ENCODE measurements at places on chromosomes 11 and 22.

DNA sequence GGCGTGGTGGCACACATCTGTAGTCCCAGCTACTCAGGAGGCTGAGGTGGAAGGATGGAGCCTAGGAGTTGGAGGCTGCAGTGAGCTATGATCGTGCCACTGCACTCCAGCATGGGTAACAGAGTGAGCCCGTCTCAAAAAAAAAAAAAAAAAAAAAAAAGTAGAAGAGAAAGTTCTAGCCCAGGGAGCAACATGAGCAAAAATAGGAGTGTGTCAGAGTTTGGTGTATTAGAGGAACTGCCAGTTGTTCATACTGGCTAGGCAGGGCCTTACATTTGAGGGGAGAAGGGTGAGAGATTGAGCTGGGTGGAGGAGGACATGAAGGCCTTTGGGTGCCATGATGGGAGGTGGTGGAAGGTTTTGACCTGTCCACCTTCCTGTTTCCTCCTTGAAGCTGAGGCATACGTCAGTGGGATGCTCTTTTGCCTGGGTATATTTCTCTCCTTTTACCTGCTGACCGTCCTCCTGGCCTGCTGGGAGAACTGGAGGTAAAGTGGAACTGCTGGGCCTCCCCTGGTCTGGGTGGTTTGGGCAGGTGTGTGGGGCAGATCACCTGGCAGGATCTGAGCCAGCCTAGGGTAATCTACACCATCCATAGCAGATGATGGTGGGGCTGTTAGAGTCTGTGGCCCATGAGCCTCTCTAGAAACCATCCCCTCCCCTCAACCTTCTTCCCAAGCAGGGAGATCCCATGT is 7.3 kb downstream of the SIDT2 start:
- no peak overlapping the region for H3K4me3 ChIP-seq
- no peaks in the 10 kb centered on the region for H3K27me3 ChIP-seq
- DNase-seq, result no peak

DNA sequence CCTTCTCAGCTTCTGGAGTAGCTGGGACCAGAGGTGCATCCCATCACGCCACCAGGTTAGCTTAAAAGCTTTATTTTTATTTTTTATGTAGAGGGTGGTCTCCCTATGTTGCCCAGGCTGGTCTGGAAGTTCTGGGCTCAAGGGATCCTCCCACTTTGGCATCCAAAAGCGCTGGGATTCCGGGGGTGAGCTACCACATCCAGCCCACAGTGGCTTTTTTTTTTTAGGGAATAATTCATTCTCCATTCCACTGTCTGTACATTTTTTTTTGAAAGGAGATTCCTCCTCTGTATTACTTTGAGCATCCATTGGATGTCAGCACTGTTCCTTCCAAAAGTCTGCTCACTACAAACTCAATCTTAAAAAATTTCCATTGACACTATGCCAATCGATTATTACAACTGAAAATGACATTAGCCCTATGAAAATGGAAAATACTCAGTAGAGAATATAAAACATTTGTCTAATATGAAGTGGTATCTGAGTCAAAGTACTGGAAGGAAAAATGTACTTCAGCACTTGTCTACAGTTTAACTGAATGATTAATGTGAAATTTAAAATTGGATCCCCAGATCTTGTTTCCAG is 1.3 kb upstream of the LPXN start:
- H3K36me3 ChIP-seq, result peaks cover 6% of the 10 kb centered on the region
- no peaks in the 10 kb centered on the region for H3K27me3 ChIP-seq
- peak overlapping the region; percentile 98 for H3K4me3 ChIP-seq
- H3K27ac ChIP-seq, result peak overlapping the region; percentile 87

DNA sequence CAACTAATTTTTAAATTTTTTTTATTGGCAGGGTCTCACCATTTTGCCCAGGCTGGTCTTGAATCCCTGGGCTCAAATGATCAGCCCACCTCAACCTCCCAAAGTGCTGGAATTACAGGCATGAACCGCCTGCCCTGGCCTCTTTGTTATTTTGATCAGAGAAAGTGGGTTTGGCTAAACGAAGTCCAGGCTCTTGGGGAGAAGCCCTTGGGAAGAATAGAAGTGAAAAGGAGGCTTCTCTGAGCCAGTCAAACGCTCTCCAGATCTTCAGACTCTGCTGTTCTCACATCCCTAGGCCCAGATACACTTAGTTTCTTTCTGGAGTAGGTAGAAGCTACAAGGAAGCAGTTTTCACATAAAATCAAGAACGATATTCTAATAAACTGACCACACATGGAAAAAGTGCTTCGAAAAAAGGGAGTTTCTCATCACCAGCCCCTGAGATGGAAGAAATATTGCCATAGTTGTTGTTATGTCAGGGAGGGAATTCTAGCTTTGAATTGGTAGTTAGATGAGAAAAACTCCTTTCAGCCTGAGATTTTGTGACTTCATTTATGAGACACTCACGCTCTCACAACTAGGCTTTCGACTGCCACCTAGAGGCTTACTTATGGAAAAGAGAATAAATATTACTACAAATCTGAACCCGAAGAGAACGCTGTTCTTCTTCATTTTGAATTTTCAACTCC is 41.7 kb upstream of the AQP11 start:
- H3K4me1 ChIP-seq, result peaks cover 2% of the 10 kb centered on the region
- peak overlapping the region; percentile 96 for H3K27ac ChIP-seq
- peak; percentile 80 for DNase-seq
- no peaks in the 10 kb centered on the region for H3K27me3 ChIP-seq
- peak overlapping the region; percentile 43 for H3K4me3 ChIP-seq

DNA sequence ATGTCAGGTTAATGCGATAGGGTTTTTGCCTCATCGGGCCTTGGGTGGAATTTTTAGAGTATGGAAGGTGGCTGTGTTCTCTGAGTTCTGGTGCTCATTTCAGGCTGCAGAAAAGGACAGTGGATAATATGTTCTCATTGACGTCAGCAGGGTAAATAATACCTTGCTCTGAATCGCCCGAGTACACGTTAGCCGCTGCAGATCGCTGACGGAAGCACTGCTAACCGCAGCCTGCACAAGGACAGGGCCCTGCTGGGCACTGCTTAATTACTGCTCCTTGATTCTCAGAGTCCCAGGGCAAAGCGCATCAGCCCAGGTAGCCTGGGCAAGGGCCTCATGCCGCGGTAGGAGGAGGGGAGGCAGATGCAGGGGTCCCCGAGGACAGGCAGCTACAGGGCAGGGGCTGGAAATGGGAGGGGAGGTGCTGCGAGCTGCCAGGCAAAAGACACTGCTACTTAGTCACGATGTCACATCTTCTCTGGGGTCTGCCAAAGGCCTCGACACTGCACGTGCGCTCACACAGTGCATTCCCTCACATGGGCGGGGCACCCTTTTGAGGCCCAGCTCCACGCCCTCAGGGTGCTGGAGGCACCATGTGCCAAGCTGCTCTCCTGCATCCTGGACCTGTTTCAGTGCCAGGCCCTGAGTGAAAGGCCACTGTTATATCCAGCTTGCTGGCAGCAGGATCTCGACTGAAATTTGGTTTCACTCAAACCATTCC is 35.2 kb downstream of the PPP2R1B start:
- H3K4me1 ChIP-seq, result no peaks in the 10 kb centered on the region
- no peaks in the 10 kb centered on the region for H3K27me3 ChIP-seq
- no peak overlapping the region for H3K27ac ChIP-seq

DNA sequence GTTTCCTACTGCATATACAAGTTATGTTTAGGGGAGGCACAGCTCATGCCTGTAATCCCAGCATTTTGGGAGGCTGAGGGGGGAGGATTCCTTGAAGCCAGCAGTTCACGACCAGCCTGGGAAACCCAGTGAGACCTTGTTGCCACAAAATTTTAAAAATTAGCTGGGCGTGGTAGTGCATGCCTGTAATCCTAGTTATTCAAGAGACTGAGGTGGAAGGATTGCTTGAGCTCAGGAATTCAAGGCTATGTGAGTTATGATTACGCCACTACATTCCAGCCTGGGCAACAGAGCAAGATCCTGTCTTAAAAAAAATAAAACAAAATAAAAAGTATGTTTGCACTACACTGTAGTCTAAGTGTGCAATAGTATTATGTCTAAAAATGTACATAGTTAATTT is 108.8 kb upstream of the TEAD1 start:
- H3K36me3 ChIP-seq, result no peaks in the 10 kb centered on the region
- DNase-seq, result no peak
- H3K4me1 ChIP-seq, result no peaks in the 10 kb centered on the region
- no peak overlapping the region for H3K27ac ChIP-seq
- H3K27me3 ChIP-seq, result no peaks in the 10 kb centered on the region
- H3K4me3 ChIP-seq, result no peak overlapping the region

GRCh38 chr22:41648432-41648831 is 27.3 kb downstream of the XRCC6 start:
- H3K4me3 ChIP-seq, result no peak overlapping the region
- peaks cover 68% of the 10 kb centered on the region for H3K36me3 ChIP-seq
- H3K27me3 ChIP-seq, result no peaks in the 10 kb centered on the region
- DNase-seq, result no peak

DNA sequence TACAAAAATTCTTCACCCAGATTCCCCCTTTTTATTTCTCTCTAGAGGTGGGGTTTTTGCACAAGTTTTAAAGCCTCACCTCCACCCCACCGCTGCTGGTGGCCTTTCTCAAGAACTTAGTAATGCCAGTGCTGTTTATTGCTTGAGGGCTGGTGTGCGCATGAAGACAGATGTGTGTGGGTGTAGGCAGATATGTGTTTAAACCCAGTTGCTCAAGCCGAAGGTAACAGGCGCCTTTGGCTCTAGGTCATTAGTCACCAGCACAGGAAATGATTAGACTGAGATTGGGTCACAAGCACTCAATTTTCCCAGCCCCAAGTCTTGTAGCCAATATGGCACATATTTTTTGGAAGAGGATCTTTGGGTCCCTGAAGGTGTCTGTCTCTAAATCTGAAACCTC is 2.7 kb upstream of the CLMP start:
- H3K36me3 ChIP-seq, result peaks cover 2% of the 10 kb centered on the region
- peak overlapping the region; percentile 36 for H3K4me3 ChIP-seq
- no peak for DNase-seq
- peaks cover 21% of the 10 kb centered on the region for H3K4me1 ChIP-seq
- no peak overlapping the region for H3K27ac ChIP-seq
- H3K27me3 ChIP-seq, result no peaks in the 10 kb centered on the region

DNA sequence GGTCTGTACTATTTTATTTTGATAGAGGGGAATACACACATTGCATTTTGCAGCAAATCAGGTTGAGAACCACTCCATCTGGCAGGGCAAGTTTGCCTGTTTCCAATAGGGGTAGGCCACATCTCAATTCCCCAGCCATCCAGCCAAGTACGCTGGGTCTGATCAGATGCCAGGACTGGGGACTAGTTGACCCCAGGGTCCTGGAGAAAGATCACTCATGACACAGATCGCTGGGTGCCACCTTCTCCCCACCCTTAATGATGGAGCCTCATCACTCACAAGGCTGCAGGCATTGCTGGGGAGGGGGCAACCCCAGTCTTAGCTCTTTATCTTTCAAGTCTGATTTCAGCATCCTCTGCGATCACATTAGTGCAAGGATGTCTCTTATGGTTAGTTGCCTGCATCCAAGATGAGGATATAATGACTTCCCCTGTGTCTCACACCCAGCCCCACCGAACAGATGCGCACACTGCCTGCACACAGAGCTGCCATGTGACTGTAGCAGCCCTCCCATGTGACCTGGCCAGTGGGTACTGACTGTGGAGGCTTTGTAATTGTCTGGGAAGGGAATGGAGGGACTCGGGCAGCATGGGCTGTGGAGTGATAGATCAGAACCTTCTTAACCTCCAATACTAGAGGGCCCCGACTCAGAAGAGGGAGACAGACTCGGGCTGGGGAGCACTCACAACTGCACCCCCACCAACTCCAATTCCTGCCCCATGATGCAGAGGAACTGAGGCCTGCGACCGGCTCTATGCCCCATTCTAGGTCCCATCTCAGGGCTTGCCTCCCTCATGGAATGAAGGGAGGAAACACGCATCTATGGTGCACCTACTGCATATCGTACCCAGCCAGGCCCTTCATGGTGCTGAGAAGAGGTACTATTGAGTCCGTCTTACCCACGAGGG is 155.8 kb downstream of the DSCAML1 start:
- H3K36me3 ChIP-seq, result no peaks in the 10 kb centered on the region
- H3K4me1 ChIP-seq, result no peaks in the 10 kb centered on the region
- no peaks in the 10 kb centered on the region for H3K27me3 ChIP-seq
- DNase-seq, result no peak
- H3K4me3 ChIP-seq, result no peak overlapping the region
- no peak overlapping the region for H3K27ac ChIP-seq

- H3K4me3 ChIP-seq, result no peak overlapping the region
- no peak for DNase-seq
- H3K36me3 ChIP-seq, result peaks cover 6% of the 10 kb centered on the region
Observed at GRCh38 chr22:49328118-49328475, 499.6 kb downstream of the BRD1 start.

- DNase-seq, result no peak
- H3K27ac ChIP-seq, result no peak overlapping the region
- H3K4me1 ChIP-seq, result no peaks in the 10 kb centered on the region
- H3K36me3 ChIP-seq, result no peaks in the 10 kb centered on the region
- no peak overlapping the region for H3K4me3 ChIP-seq
Observed at GRCh38 chr11:62012832-62013461, 45.5 kb upstream of the FTH1 start.

DNA sequence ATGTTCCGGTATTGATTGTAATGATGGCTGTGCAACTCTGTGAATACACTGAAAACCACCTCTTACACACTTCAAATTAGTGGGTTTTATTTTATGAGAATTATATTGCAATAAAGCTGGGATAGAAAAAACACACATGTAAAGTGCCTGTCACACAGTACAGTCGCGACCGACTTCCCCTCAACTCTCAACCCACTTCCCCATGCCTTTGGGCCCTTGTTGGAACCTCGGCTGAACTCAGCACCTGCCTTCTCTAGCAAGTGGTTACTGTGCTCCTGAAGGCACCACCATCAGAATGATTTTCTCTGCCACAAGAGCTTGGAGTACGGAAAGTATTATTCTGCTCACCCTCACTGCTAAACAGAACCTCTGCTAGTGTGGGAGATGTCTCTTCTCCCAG is 13.5 kb downstream of the KCNJ1 start:
- no peaks in the 10 kb centered on the region for H3K27me3 ChIP-seq
- no peak overlapping the region for H3K27ac ChIP-seq
- no peaks in the 10 kb centered on the region for H3K36me3 ChIP-seq

DNA sequence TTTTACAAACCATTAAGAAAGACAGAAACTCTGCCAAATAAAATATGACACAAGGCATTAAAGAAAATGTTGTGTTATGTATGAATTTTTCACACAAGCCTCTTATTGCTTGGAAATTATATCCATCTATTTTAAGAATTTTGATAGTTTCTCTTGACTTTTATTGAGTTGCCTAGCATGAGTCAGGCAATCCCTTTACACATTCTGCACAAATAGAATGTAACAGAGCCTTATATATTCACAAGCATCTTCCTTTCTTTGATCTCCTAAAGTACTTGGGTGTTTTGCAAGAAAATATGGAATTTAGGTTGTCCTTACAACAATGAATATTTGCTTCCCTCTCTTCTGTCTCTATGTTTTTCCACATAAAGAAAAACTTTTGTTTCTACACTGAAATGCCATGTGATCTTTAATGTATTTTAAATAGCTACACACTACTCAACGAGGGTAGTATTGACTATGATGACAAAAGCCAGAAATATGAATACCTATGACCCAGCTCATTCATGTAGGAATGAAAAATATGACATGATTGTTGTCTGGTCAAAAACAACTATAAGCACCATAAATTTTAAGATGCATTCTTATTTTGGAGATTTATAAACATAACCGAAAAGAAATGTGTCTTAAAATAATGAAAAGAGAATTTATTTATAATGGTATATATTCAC is 398.8 kb downstream of the GUCY1A2 start:
- H3K4me3 ChIP-seq, result no peak overlapping the region
- H3K27me3 ChIP-seq, result no peaks in the 10 kb centered on the region
- no peak overlapping the region for H3K27ac ChIP-seq
- no peaks in the 10 kb centered on the region for H3K4me1 ChIP-seq
